ENCODE measurements at places on chromosomes 16 and 17.

GRCh38 chr17:49588726-49589576, 13.3 kb downstream of the NXPH3 start:
- DNase-seq = no peak

GRCh38 chr17:45114117-45114932, 18.0 kb downstream of the PLCD3 start:
- DNase-seq = no peak

- DNase-seq = no peak
These were observed 2.6 kb downstream of the NMRAL1 start for GRCh38 chr16:4471869-4472268.

GRCh38 chr16:67188323-67188722, 1.6 kb downstream of the EXOC3L1 start:
- no peak for DNase-seq

- DNase-seq = peak; percentile 74
These were observed 73.5 kb downstream of the CYTH1 start for GRCh38 chr17:78708510-78708973.

- peak; percentile 94 for DNase-seq
These were observed at the start of gene RHOT2 for GRCh38 chr16:667780-668518. RHOT2 (plus strand) TSS chr16:668132; CDS start chr16:668200, 68 bp downstream.

- DNase-seq = no peak
These were observed 454 bp downstream of the CCDC40 start for GRCh38 chr17:80036715-80037477.

- DNase-seq = no peak
These were observed 265.8 kb upstream of the ELAC2 start for GRCh38 chr17:13283606-13284005.

GRCh38 chr16:82834151-82834815, 207.5 kb downstream of the CDH13 start:
- DNase-seq = no peak

DNA sequence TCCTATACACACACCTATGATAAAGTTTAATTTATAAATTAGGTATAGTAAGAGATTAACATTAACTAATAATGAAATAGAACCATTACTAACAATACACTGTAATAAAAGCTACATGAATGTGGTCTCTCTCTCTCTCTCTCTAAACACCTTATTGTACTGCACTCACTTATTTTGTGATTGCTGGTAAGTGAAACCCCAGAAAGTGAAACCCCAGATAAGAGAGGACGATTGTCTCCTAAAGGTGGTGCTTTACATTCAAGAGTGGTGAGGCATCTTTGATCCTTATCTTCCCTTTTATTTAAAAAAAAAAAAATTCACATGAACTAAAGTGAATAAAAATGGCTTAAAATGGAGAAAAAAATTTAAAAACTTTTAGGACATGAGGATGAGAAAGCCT, 80.1 kb upstream of the TRAP1 start:
- no peak for DNase-seq

GRCh38 chr17:17467016-17467415, 9.8 kb upstream of the MED9 start:
- DNase-seq = no peak

- no peak for DNase-seq
These were observed 8.1 kb upstream of the PPP1R27 start for GRCh38 chr17:81842725-81843504.

DNA sequence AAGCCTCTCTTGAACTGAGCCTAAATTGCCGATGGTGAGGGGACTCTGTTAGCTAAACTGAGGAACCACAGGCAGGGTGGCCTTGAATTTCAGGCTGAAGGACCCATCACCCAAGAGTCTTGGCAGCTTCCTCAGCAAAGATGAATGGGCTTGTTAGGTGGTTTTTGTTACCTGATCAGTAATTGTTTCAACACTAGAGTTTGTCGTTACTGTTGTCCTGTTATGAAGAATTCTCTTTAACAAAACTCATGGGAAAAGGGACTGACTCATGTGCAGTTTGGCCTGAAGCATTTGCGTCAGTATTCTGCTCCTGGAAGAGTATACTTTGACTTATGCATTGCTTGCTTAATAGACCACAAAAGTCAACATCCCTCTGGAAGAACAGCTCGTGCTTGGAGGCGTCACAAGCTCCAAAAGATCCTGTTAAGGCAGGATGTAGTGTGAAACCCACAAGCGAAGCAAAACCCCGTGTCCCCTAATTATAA, 206.0 kb downstream of the IRX3 start:
- no peak for DNase-seq

GRCh38 chr16:73369851-73370250, 321.9 kb upstream of the ZFHX3 start:
- DNase-seq = no peak

- peak; percentile 88 for DNase-seq
These were observed 1.7 kb upstream of the ZNF423 start for GRCh38 chr16:49857423-49858181.

GRCh38 chr16:69669577-69669976, 56.8 kb downstream of the NQO1 start:
- DNase-seq = no peak

DNA sequence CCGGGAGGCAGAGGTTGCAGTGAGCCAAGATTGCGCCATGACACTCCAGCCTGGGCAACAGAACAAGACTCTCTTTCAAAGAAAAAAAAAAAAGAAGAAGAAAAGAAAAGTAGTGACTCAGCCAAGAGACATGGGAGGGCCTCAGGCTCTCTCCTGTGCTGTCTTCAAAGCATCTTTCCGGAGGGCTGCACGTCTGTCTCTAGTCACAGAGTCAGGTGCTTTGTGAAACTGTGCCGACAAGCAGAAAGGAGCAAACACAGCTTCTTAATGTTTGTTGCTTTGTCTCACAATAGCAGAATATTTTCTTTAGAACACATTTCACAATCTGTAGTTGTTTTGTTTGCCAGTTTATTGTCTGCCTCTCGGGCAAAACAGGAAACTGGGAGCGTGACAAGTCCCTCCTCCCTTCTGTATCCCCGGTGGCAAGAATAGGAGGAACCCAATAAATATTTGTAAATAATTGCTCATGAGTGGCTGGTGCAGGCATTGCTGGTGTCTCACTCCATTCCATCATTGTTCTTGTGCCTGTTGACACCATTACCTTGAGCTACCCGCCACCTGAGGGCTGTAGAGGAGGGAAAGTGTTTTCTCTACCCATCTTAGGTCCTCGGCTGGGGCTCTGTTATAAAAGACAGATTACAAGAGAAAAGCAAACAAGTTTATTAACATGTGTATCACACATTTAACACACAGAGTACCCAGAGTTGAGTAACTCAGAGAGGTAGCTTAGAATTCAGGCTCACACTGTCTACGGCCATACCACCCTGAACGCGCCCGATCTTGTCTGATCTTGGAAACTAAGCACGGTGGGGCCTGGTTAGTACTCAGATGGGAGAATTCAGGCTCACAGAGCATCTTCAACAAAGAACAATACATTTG, 5.5 kb downstream of the GAST start:
- DNase-seq = no peak

- DNase-seq = peak; percentile 34
These were observed 454.9 kb downstream of the KCNJ2 start for GRCh38 chr17:70624211-70624610.

- no peak for DNase-seq
These were observed 7.0 kb downstream of the INPP5K start for GRCh38 chr17:1509290-1509881.

- no peak for DNase-seq
These were observed 53.1 kb downstream of the NDE1 start for GRCh38 chr16:15703029-15703736.

- DNase-seq = no peak
These were observed 1.5 kb downstream of the TPSG1 start for GRCh38 chr16:1223355-1224214.

- DNase-seq = no peak
These were observed 41.8 kb downstream of the IL4R start for GRCh38 chr16:27355610-27356009.

GRCh38 chr17:68499587-68499986, 12.6 kb upstream of the PRKAR1A start:
- no peak for DNase-seq

DNA sequence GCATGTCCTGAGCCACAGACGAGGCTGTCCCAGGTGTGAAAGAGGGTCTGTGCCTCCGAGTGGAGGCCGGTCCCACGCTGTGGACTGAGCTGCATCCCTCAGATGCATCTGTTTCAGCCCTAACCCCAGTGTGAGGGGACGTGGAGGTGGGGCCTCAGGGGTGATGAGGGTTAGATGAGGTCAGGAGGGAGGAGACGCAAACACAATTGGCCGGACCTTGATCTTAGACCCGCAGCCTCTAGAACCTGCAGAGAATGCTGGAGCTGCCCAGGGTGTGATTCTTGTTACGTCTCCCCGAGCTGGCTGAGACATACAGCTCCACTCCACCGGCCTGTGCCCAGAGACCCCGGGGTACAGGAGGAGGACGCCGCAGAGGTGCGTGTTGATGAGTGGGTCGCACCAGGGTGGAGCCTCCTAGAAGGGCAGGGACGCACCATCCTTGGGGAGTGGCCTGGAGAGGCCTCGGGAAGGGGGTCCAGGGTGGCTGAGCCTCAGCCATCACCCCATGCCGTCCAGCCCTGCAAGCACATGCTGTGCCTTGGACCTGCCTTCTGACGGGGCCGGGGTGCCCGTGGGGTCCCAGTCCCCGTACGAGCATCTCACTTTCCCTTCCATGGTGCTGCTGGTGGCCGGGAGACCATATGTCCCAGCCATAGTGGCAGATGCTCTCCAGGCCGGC, 16.6 kb upstream of the C1QTNF8 start:
- DNase-seq = no peak

- DNase-seq = no peak
These were observed 70.6 kb downstream of the CYB5B start for GRCh38 chr16:69494991-69495392.

DNA sequence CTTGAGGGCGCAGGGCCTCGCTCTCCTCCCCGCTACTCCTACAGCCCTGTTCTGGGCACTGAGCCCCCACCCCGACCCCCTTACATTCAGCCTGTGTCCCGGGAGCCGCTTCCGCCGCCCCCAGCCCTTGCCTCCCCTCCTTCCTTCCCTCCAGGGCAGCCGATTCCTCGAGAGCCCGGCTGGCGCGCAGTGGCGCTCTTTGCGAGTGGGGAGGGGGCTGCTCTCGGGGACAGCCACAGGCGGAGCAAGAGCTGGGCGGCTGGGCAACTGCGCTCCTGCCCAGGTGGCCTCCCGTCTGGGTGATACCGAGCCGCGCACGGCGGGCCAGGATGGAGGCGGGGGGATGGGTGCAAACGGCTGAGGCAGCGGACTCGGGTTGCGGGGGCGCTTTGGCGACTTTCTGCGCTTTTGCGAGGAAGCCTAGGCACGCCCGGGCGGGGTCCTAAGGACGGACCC, 1.2 kb downstream of the MMP15 start:
- no peak for DNase-seq

Data from left lung (tissue), 14 donors.